ENCODE measurements at places on chromosomes 7 and 10. TPM values are rescaled to one million over a fixed set of nuclear protein-coding genes. Genes with fewer than 3 reads are reported as not detected.

CBLL1 gene
- total RNA-seq: 8.0 TPM

ZNF425 gene
- total RNA-seq: 4.2 TPM

C7orf33 gene
- total RNA-seq: not detected

METTL27 gene
- 1.1 TPM for total RNA-seq

NKX2-3 gene
- total RNA-seq: not detected

RAB19 gene
- not detected for total RNA-seq

SUGCT gene
- total RNA-seq: 55.2 TPM

Data from smooth muscle cell of the coronary artery (primary cell).